ENCODE measurements at places on chromosomes 13 and 19. TPM values are rescaled to one million over a fixed set of nuclear protein-coding genes. Genes with fewer than 3 reads are reported as not detected.

IQCN gene
- 0.63 TPM for total RNA-seq

ARHGAP45 gene
- 0.79 TPM for total RNA-seq

DNAAF3 gene
- total RNA-seq = 0.26 TPM

C19orf47 gene
- total RNA-seq = 3.9 TPM

CPT1C gene
- 34.5 TPM for total RNA-seq

POLR1D gene
- total RNA-seq = 58.9 TPM

GARIN5A gene
- 0.26 TPM for total RNA-seq

PPM1N gene
- 7.5 TPM for total RNA-seq

SMIM17 gene
- 0.32 TPM for total RNA-seq

ZNF560 gene
- 1.2 TPM for total RNA-seq

MBD3L2 gene
- total RNA-seq = not detected

PLA2G4C gene
- 3.0 TPM for total RNA-seq

ATXN8OS gene
- total RNA-seq = not detected

PAF1 gene
- 61.7 TPM for total RNA-seq

SIGLEC12 gene
- total RNA-seq = not detected

KIR2DL3 gene
- total RNA-seq = not detected

URAD gene
- total RNA-seq = not detected

ZNF235 gene
- 3.8 TPM for total RNA-seq

CEACAM16 gene
- total RNA-seq = not detected

ASF1B gene
- 0.95 TPM for total RNA-seq

ZNF540 gene
- total RNA-seq = 1.0 TPM

NOVA2 gene
- total RNA-seq = under 0.01 TPM

MEDAG gene
- total RNA-seq = 137 TPM

TIMM29 gene
- 22.4 TPM for total RNA-seq

TBXA2R gene
- total RNA-seq = 1.1 TPM

PSG2 gene
- total RNA-seq = not detected

ZSCAN4 gene
- total RNA-seq = not detected
